Vagina (tissue), 2 donors: ENCODE measurements at places on chromosomes 16 and 17. TPM values are rescaled to one million over a fixed set of nuclear protein-coding genes. Genes with fewer than 3 reads are reported as not detected.

- DNase-seq, result no peak
Observed at GRCh38 chr17:16470265-16470664, 21.7 kb downstream of the LRRC75A start.

DNA sequence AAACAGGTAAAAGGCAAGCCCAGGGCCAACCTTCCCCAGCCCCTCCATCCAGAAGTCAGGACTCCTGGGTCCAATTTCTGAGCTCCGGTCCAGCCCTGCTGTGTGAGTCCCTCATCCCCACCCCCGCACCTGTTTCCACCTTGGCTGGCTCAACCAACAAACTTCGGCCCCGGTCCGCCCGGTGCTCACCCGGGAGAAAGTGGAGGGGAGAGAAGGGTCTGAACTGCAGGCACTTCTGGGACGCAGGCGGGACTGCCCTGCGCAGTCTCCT, 541 bp downstream of the RHBDF2 start:
- no peak for DNase-seq

GRCh38 chr17:5773816-5774360, 189.6 kb upstream of the NLRP1 start:
- no peak for DNase-seq

DNA sequence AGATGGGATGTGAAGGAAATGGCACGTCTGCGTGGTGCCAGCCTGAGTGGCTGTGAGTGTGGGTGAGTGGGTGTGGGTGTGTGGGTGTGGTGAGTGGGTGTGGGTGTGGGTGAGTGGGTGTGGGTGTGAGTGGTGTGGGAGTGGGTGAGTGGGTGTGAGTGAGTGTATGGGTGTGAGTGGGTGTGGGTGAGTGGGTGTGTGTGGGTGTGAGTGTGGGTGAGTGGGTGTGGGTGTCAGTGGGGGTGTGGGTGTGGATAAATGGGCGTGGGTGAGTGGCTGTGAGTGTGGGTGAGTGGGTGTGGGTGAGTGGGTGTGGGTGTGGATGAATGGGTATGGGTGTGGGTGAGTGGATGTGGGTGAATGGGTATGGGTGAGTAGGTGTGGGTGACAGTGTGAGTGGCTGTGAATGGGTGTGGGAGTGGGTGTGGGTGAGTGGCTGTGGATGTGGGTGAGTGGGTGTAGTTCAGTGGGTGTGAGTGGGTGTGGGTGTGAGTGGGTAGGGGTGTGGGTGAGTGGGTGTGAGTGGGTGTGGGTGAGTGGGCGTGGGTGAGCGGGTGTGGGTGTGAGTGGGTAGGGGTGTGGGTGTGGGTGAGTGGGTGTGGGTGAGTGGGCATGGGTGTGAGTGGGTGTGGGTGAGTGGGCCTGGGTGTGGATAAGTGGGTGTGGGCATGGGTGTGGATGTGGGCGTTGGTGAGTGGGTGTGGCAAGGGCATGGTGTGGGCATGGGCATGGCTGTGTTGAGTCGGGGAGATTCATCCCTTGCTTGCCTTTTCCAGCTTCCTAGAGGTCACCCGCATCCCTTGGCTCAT, 80.8 kb downstream of the ZDHHC7 start:
- no peak for DNase-seq

GRCh38 chr16:89971495-89972243, 23.1 kb downstream of the DEF8 start:
- DNase-seq, result no peak

DNA sequence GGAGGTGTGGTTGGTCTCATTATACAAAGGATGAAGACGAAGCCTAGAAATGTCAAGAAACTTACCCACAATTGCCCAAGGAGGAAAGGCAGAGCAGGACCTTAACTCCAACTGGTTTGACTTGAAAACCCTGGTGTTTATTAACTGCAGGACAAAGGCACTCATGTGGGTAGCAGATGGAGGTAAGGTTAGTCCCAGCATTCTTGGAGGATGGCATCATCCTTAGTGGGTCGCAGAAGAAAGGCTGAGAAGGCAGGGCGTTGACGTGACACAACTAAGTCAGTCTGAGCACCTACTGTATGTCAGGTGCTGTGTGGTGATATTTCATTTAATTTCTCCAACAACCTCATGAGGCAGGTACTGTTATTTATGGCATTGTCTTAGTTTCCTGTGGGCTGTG, 101.3 kb downstream of the HAPSTR1 start:
- no peak for DNase-seq

- no peak for DNase-seq
Observed at GRCh38 chr16:3832668-3833067, 47.8 kb downstream of the CREBBP start.

DNA sequence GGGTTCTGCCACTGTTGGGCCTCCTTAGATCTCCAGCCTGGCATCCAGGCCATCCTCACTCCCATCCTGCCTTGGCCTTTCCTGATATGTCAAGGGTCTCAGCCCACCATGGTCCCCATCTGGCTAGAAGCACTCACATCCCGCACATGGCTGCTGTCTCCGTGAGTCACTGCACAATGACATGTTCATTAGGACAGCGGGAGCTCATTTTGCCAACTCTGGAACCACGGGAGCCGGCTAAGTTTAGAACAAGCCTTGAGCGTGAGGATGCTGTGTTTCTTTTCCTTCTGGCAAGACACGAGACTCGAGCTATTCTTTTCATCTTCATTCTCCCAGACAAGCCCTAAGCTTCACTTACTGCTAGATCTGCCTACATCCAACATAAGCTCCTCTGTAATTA, 65.7 kb upstream of the KSR1 start:
- no peak for DNase-seq

DNA sequence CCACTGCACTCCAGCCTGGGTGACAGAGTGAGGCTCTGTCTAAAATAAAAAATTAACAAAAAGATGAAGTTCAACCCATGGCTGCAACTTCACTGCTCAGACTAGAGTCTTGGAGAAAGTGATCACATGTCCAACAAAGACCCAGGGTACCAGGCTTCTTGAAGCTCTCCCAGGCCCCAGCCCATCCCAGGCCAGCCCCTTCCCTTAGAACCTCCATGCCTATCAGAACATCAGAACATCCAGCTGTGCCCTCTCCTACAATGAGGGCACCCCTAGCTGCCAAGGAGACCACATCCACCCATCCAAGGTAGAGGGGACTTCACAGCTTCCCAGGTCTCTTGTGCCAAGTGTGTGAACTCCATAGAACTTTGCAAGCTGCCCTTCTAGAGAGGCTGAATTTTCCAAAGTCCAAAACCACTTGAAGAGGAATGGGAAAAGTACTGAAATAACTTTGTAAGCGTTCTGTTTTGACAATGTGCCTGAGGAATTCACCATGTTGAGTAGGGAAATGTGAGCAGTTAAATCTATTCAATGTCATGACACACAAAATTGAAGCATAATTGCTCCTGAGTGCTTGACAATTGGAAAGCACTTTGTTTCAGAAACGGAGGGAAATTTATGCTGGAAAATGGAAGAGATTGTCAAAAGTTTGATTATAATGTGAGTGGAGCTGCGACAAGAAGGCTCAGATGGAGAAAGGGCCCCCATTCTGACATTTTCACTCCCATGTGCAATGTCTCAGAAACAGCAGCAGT, 230.4 kb downstream of the ZNF423 start:
- no peak for DNase-seq

- DNase-seq, result no peak
Observed at GRCh38 chr16:13587181-13587580, 332.8 kb upstream of the ERCC4 start.

- no peak for DNase-seq
Observed at GRCh38 chr16:50616386-50616785, 64.7 kb downstream of the SNX20 start.

GRCh38 chr17:3692346-3692745, 3.6 kb downstream of the P2RX5 start:
- DNase-seq, result no peak

GRCh38 chr17:60110586-60110985, 31.9 kb upstream of the HEATR6 start:
- no peak for DNase-seq

DNA sequence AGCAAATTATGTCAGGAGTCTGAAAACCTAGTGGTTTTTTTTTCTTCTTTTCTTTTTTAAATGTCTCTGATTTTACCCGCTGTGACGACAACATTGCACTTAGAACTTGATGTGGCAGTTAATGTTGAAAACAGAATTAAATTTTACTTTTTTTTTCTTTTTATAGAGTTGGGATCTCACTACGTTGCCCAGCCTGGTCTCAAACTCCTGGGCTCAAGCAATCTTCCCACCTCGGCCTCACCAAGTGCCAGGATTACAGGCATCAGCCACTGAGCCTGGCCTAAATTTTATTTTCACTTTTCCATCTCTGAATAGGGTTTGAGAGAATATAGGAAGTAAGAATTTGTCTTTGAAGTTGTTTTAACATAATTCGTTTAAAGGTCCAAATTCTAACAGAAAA, 52.6 kb downstream of the CDK12 start:
- no peak for DNase-seq

DNA sequence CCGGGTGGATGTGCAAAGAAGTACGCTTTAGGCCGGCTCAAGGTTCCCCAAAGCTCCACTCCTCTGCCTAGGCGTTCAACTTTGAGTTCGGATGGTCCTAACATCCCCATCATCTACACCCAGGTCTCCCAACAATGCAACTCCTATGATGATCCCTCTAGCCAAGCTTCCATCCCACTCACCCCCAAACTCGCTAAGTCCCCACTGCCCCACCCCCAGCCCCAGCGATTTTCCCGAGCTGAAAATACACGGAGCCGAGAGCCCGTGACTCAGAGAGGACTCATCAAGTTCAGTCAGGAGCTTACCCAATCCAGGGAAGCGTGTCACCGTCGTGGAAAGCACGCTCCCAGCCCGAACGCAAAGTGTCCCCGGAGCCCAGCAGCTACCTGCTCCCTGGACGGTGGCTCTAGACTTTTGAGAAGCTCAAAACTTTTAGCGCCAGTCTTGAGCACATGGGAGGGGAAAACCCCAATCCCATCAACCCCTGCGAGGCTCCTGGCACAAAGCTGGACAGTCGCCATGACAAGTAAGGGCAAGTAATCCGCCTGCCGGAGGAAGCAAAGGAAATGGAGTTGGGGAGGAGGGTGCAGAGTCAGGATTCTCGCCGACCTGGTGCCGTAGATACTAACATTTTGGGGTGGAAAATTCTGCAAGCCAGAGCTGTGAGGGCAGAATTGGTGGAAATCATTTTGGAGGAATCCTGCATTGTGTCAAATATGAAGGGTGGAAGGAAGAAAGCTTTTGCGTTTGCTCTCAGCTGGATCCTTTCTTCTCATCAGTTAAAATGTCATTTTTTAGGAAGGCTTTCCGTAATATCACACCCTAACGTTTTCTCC, at the start of gene TP53:
TSS of gene TP53 (minus strand) at position 419 of the 836 bp plus-strand sequence. CDS start 10,896 bp downstream, outside the sequence.
- peak; percentile 95 for DNase-seq

DNA sequence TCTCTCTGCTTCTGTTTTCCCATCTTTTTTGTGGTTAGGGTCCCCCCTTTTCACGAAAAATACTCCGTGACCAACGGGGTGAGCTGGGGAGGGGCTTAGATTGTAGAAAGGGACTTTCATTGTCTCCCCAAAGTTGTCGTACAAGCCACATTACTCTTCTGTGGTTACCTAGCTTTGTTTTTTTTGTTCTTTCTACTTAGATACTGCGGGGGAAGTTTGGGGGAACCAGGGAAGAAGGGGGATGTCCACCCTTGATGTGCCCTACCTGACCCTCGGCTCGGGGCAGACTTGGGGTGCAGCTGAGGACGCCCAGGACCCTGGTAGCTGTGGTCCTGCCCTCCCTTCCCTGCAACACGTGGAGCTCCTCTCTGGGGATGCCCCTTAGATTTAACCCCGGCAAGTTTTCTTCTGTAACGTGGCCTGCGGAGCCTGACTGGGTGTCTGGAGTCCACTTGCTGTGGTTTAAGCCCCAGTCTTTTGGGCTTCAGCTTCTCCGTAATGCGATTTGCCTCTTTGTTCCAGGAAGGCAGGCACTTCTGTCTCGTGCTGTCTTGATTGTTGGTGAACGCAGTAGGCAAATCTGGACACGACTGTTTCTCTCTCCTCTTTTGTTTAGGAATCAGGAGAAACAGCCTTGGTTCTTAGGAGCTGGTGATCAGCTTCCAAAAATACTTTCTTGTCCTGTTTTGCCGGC, 892 bp downstream of the ABCC1 start:
- no peak for DNase-seq

- DNase-seq, result no peak
Observed at GRCh38 chr17:2853283-2854142, 57.3 kb downstream of the RAP1GAP2 start.

DNA sequence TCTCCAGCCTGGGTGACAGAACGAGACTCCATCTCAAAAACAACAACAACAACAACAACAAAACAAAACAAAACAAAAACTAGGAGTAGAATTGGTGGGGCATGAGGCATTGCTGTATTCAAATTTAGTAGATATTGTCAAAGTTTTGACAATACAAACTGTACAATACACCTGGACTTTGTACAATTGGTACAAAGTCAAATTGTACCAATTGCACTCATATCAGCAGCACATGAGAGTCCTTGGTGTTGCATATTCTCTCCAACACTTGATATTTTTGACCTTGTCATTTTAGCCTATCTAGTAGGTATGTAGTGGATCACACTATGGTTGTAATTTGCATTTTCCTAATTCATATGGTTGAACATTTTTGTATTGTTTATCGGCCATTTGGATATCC, 14.3 kb upstream of the ATF7IP2 start:
- no peak for DNase-seq

DNA sequence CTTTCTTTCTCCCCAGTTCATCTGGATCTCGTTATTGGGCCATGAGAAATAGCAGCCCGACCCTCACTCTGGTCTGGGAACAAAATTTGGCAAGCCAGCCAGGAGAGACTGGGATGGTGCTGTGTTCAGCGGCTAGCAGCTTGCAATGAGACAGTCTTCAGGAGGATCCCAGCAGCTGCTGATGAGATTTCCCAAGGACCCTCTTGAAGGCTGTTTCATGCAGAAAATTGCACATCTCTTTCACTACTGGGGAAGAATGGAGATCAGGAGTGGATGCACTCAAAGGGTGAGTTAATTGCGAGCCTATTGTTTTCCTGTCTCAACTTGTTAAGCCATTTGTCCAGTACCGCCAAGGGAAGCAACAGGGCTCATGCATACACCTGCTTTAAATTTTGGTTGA, 5.5 kb upstream of the COIL start:
- DNase-seq, result no peak

GRCh38 chr17:75856062-75856756, 1.1 kb upstream of the WBP2 start:
- DNase-seq, result no peak

Gene MLKL
- 40.0 TPM for total RNA-seq

Gene HAS3
- 25.8 TPM for total RNA-seq

Gene ANTKMT
- 26.0 TPM for total RNA-seq

Gene CCDC92B
- 0.25 TPM for total RNA-seq

Gene NECAB2
- not detected for total RNA-seq

Gene C17orf78
- total RNA-seq, result not detected

Gene FAM83G
- total RNA-seq, result 36.1 TPM

Gene KIAA0753
- total RNA-seq, result 14.5 TPM
